ENCODE measurements at places on chromosomes 7 and 10.

DNA sequence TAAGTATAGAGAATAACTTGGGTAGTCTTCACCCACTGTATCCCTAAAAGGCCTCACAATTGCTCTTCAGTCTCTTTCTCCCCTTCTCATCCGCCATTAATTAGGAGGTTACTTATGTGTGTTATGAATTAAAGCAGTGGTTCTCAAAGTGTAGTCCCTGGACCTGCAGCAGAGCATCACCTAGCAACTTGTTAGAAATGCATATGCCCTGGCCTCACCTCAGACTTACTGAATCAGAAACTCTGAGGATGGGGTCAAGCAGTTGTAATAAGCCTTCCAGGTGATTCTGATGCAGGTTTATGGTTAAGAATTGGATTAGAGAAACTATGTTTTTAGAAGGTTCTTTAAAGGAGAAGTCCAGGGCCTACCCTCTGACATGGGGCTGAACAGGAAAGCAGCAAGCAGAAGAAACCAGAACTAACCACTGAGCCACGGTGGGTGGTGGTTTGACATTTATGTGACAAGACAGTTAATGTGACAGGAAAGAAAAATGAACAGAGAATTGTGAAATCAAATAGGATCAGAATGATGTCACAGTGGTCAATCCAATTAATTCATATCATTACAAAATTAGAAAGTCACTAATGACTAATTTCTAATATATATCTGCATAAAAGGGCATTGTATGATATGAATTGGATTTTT lies 37.6 kb downstream of the ENTPD1 start:
- no peaks in the 10 kb centered on the region for H3K27me3 ChIP-seq
- peak overlapping the region; percentile 58 for H3K27ac ChIP-seq
- no peak for DNase-seq
- H3K4me1 ChIP-seq = peaks cover 24% of the 10 kb centered on the region
- no peaks in the 10 kb centered on the region for H3K36me3 ChIP-seq
- no peak overlapping the region for H3K4me3 ChIP-seq

DNA sequence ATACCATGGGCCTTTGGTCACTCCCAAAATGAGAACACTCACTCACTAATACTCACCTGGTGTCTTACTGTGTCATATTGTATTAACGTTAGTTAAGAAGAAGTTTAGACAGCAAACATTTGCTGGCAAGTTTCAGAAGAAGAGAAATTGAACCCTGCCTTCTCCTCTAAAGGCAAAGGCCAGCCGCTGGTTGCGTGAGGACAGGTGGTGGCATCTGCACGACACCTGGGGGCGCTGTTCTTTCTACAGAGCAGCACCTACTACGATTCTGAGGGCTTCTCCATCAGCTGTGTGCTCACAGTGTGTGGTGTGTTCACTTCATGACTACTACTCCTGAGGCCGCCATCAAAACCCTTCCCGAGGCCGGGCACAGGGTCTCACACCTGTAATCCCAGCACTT lies 17.9 kb upstream of the CLEC2L start:
- no peaks in the 10 kb centered on the region for H3K4me1 ChIP-seq
- H3K36me3 ChIP-seq = no peaks in the 10 kb centered on the region
- H3K27ac ChIP-seq = no peak overlapping the region

DNA sequence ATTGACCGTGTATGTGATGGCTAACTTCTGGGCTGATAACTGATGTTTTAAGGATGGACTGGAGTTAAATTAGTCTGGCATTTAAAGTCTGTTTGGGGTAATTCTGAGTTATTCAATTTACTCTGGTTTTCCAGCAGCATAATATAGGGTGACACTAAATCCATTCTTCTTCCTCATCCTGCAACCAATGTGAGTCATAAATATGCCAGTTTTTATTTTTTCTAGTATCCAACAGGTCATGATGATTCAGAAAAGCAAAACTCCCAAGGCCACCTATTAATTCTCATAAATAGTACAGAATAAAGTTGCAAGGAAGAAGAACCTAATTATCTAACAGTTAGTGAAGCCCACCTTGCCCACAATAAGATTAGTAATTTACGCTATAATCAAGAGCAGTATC lies 7.5 kb upstream of the EPHB6 start:
- no peak for DNase-seq
- no peaks in the 10 kb centered on the region for H3K27me3 ChIP-seq
- H3K27ac ChIP-seq = no peak overlapping the region
- no peaks in the 10 kb centered on the region for H3K36me3 ChIP-seq
- H3K4me1 ChIP-seq = no peaks in the 10 kb centered on the region

- no peaks in the 10 kb centered on the region for H3K36me3 ChIP-seq
- H3K27me3 ChIP-seq = no peaks in the 10 kb centered on the region
- no peak overlapping the region for H3K4me3 ChIP-seq
- no peak overlapping the region for H3K27ac ChIP-seq
These were observed 170.0 kb downstream of the PTPN20 start for GRCh38 chr10:47081264-47081663.

GRCh38 chr7:32169228-32169627 lies 99.0 kb upstream of the PDE1C start:
- H3K36me3 ChIP-seq = no peaks in the 10 kb centered on the region
- H3K27ac ChIP-seq = no peak overlapping the region
- H3K4me3 ChIP-seq = no peak overlapping the region
- DNase-seq = no peak
- no peaks in the 10 kb centered on the region for H3K27me3 ChIP-seq

GRCh38 chr7:42235741-42236161 lies 1.3 kb downstream of the GLI3 start:
- DNase-seq = no peak
- peak overlapping the region; percentile 93 for H3K4me3 ChIP-seq
- H3K27ac ChIP-seq = peak overlapping the region; percentile 96
- peaks cover 74% of the 10 kb centered on the region for H3K4me1 ChIP-seq
- no peaks in the 10 kb centered on the region for H3K27me3 ChIP-seq
- H3K36me3 ChIP-seq = no peaks in the 10 kb centered on the region

DNA sequence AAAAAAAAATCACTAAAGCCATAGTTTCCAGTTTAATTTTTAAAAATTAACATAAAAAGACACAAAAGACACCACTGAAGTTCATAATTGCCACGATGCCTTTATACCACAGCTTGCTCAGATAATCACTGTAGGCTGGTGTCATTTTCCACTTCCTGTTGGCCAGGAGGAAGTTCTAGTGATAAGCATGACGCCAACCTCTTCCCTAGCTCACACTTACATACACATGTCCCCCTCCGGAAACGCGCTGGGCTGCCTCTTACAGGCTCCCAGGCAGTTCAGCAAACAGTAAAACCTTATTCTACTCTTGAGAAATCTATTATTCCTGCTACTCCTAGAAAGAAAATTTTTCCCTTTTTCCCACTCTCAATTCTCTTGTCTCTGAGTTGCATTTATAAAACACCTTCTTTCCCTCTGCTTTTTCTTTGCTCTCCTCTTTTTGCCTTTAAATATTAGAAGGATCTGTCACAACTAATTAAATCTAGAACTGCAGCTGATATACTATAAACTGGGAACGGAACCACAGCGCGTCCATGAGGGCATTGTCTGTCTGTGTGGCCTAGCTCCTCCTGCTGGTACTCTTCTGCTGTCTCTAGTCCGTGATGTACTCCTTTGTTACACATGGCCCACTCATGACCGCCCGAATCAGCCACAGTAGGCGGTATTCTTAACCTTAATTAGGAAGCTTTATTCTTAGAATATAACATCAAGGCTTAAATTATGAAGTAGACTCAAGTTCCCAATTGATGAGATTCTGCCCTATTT lies 664.9 kb downstream of the CNTNAP2 start:
- no peaks in the 10 kb centered on the region for H3K36me3 ChIP-seq
- H3K27ac ChIP-seq = no peak overlapping the region
- no peak for DNase-seq
- H3K4me1 ChIP-seq = no peaks in the 10 kb centered on the region
- H3K27me3 ChIP-seq = no peaks in the 10 kb centered on the region

- H3K4me3 ChIP-seq = no peak overlapping the region
- no peaks in the 10 kb centered on the region for H3K4me1 ChIP-seq
- no peaks in the 10 kb centered on the region for H3K36me3 ChIP-seq
- H3K27me3 ChIP-seq = no peaks in the 10 kb centered on the region
- H3K27ac ChIP-seq = no peak overlapping the region
These were observed 16.8 kb downstream of the DLD start for GRCh38 chr7:107907790-107908189.

DNA sequence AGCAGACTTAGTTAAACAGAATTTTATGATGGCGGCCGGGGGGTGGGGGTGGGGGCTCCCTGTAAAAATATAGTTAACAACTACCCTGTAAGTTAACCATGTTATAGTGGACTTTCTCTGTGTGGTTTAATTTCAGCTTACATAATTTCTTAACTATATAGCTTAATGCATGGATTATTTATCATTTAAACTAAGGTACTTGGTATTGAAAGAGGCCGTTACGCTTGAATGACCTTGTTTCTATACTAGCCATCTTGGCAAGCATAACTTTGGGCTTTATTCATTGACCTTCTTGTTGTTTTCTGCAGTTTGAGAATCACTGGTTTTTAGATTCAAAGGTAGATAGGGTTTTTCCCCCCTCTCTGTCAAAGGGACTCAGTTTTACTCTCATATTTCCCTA lies 8.4 kb downstream of the EIF4EBP2 start:
- no peaks in the 10 kb centered on the region for H3K27me3 ChIP-seq
- H3K27ac ChIP-seq = no peak overlapping the region
- H3K36me3 ChIP-seq = no peaks in the 10 kb centered on the region
- peaks cover 50% of the 10 kb centered on the region for H3K4me1 ChIP-seq

DNA sequence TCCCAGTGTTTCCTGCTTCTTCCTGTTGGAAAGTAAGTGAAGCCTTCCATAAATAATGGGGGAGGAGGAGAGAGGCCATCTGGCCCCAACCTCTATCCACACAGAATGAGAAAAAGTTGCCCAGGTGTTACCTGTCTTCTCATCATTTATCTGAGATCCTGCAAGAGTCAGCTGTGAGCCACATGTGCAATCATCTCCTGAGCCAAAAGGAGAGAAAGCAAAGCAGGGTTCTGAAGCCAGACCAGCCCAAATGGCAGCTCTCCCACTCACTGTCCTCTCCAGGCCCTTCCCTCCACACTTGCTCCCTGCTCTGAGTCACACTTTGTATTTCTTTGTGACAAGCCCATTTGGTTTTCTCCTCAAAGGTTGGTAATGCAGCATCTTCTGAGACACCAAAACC lies 65.9 kb downstream of the FAM204A start:
- H3K27me3 ChIP-seq = no peaks in the 10 kb centered on the region
- no peak overlapping the region for H3K27ac ChIP-seq
- no peak overlapping the region for H3K4me3 ChIP-seq
- H3K4me1 ChIP-seq = peaks cover 6% of the 10 kb centered on the region

DNA sequence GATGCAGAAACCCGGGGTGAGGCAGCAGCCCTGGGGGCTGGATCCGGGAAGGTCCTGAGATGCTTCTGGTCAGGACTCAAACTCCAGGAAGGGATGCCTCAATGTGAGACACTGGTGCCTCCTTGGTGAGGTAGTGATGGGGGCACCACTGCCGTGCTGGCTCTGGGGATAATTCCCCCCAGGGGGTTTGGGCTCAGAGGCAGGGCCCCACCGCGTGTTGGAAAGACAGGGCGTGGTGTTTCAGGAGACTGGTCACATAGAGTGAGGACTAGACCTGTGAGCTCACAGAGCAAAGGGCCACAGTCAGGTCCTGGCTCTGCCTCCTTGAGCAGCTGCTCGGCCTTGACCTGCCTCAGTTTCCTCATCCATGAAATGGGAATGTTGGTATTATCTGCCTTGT lies 361.9 kb downstream of the GLRX3 start:
- no peak overlapping the region for H3K27ac ChIP-seq
- H3K36me3 ChIP-seq = no peaks in the 10 kb centered on the region
- no peaks in the 10 kb centered on the region for H3K27me3 ChIP-seq
- peak; percentile 52 for DNase-seq

DNA sequence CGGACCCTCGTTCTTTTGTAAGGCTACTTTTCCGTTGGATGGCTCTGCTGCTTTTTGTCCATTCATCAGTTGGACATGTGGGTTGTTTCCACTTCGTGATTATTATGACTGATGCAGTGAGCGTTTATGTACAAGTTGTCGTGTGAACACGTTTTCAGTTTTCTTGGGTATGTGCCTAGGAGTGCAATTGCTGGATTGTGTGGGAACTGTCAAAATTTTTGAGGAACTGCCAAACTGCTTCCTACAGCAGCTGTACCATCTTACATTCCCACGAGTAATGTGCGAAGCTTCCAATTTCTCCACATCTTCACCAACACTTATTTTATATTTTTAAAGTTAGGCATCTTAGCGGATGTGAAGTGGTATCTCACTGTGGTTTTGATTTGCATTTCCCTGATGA lies 10.4 kb downstream of the FKBP6 start:
- H3K36me3 ChIP-seq = no peaks in the 10 kb centered on the region
- H3K4me1 ChIP-seq = peaks cover 14% of the 10 kb centered on the region
- no peaks in the 10 kb centered on the region for H3K27me3 ChIP-seq
- H3K4me3 ChIP-seq = no peak overlapping the region

DNA sequence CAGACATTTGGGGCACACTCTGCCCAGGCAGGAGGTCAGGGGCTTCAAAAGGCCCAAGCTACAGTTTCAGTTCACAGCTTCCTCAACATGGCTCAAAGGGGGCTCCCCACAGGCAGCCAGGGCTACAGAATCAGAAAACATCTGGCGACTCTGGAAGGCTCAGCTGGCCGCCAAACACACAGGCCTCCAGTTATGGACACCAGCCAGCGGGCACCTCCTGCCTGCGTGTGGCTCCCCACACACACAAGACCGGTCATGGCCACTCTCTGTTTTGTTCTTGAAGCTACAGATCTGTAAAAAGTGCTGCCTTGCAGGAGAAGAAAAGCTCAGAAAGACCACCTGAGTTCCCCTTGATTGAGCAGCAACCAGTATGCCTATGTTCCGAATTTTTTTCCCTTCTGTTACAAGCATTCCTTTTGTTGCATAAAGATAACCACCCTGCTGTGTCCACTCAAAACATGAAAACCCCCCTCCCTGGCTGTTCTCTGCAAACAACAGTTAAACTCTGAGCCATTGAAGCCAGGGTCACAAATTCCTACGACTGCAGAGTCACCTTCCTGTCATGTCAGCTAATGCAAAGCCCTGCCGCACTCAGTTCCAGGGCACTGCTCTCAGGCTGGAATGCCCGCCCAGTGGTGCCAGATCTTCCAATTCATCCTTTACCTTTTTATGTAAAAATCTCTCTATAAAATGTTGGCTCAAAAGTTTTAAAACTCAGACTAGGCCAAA lies 33.6 kb downstream of the VSTM4 start:
- H3K36me3 ChIP-seq = no peaks in the 10 kb centered on the region
- H3K27me3 ChIP-seq = no peaks in the 10 kb centered on the region
- H3K4me1 ChIP-seq = peaks cover 59% of the 10 kb centered on the region

DNA sequence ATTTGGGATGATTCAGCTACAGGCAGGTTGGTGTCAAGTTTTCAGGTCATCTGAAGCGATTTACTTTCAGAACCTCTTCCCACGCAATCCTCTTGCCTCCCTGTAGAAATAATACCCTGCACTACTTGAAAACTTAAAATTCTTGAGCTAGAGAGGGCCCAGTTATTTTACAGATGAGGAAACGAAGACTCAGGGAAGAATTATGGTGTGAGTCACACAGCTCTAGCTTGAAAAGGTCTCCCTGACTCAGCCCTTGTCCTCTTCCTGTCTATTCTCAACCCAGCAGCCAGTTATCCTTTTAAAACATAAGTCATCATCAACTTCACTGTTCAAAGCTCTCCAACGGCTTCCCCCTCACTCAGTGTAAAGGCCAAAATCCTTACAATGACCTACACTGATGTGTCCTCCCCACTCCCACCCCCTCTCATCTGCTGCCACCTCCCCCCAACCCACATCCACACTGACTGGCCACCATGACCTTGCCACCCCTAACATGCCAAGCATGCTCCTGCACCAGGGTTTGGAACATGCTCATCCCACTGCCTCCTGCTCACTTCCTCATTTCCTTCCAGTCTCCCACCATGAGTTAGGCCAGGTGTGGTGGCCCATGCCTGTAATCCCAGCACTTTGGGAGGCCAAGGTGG lies 3.4 kb downstream of the DNMBP start:
- no peaks in the 10 kb centered on the region for H3K36me3 ChIP-seq
- no peaks in the 10 kb centered on the region for H3K27me3 ChIP-seq
- peak overlapping the region; percentile 92 for H3K27ac ChIP-seq
- peak overlapping the region; percentile 26 for H3K4me3 ChIP-seq
- DNase-seq = no peak

Measured in vagina (tissue), 2 donors.